ENCODE measurements at places on chromosomes 16 and 17.
A peak's percentile ranks its signal among the peaks of the same experiment; 100 is the strongest.

DNA sequence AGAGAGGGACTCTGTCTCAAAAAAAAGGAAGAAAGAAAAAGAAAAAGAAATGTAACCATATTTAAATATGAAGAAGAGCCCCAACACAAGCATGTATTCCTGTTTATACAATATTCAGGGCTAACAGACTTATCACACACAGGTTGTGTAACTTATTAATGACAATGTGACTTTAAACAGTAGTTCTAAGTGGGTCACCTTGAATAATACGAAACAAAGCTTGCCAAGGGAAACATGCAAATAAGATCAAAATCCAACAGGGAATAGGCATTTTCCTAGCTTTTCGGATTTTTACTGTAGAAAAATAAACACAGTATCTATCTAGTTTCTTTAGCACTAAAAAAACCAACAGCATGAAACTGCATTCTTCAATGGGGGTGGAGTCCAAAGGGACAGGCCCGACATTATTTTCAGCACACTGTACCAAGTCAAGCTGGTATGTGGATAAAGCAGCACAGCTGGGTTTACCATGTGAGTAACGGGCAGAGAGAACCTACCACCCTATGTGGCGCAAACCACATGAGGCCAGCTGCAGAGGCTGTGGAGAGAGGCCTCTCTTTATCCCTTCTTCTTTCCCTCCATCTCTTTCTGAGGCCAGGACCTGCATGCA is 45.3 kb downstream of the TOM1L2 start:
- no peak for DNase-seq

DNA sequence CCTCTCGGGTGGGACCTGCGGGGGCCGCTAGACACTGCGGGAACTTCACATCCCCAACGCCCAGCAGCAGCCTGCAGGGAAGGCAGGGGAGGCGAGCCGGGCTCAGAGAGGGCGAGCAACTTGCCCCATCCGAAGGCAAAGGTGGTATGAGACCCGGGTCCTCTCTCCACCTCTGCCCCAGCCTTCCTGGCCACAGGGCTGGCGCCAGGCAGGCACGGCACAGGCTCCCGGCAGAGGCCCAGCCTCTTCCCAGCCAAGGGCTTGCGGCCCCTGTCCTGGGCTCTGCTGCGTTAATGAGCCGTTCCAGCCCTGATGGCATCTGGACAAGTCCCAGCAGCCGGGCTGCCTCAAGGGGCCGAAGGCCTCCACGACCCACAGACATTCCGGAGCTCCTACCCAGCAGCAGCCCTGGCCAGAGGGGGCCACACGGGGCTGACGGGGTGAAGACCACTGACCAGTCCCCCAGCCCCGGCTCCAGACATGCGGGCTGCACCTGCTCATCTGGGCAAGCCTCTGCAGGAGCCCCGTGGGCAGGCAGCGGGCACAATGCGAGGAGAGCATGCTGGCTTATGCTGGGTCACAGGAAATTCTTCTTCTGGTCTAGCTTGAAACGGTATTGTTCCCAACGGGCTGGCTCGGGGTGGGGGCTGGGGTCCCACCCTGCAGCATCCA is 1.2 kb upstream of the HS3ST6 start:
- no peak for DNase-seq

DNA sequence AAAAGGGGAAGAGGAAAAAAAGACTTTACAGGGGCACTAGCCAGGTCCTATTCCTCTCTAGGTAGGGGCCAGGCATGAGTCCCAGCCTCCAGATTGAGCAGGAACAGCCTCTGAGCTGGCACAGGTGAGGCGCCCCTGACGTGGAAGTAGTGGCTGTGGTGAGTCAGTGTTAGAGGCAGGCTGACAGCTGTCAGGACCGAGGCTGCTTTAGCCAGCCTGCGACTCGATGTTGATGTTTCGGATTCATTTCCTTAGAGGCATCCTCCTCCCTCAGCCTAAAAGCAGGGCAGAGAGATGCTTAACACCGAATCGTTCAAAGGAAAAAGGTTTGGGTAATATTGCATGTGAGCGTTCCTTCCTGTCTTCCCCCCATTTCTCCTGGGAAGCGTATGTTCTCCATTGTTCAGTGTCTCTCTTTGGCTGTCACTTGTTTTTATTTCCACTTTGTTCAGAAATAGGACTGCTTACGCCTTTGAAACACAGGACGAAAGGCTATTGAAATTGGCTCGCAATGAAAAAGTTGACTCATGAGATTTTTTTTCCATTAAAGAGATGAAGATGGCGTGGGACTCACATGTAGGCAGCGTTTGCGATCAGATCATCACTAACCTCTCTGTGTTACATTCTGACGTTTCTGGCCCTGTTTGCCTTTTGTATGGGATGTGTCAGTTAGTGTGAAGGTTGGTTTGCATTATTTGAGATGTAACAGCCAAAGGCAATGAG is 1.3 kb downstream of the KIAA0513 start:
- peak; percentile 36 for DNase-seq

DNA sequence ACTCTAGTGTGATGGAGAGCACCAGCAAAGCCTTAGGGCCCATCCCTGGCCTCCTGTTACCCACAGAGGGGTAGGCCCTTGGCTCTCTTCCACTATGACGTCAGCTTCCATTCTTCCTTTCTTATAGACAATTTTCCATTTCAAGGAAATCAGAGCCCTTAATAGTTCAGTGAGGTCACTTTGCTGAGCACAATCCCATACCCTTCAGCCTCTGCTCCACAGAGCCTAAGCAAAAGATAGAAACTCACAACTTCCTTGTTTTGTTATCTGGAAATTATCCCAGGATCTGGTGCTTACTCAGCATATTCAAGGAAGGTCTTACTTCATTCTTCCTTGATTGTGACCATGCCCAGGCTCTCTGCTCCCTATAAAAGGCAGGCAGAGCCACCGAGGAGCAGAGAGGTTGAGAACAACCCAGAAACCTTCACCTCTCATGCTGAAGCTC is at the start of gene CCL8:
CCL8 (plus strand) TSS at position 397 of the 445 bp plus-strand sequence. CDS start 67 bp downstream, outside the sequence.
- no peak for DNase-seq
